ENCODE measurements at places on chromosomes 13 and 19.

DNA sequence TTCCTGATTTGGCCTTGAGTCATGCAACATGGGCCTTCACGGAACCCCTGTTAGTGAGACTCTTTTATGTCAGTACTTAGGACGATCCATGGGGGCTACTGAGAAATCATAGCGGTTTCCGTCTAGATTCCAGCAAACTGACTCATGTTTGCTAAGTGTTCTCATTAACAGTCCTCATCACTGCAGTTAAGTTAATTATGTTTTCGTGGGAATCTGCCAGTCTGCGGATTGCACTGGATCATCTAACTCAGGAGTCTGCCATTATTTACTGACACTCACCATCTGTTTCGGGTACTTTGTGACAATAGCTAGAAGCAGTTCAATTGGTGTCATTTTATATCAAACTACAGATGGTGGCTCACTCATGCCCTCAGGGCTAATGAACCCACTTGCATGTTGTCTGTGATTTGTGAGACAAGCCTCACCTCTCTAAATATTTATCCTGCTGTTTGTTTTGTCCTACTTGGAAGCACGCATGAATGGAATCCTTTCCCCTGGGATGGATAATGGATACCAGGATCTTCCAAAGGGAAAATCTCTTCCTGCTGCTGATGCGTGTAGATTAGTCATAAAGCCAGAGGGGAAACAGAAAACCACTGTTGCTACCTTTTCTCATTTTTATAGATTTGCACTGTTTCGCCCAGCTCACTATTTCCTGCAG, 61.8 kb downstream of the RAB20 start:
- DNase-seq = peak; percentile 71

- no peak for DNase-seq
These were observed 11.5 kb upstream of the TINCR start for GRCh38 chr19:5579286-5579685.

DNA sequence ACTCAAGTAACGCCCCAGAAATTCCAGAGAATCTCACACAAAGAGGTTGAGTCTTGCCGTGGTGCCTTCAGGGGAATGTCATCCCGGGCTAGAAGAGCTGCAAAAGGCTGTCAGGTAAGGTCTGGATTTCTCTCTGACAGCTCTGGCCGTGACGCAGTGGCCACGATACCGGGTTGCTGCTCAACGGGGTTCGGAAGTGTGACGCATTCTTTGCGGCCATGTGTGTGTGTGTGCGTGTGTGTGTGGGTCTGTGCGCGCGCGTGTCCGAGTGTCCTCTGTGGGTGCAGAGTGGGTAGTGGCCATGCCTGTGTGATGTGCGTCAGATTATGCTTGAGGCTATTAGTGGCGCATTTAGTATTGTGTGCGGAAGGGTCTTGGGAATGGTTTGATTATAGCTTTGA, 306 bp downstream of the ZNF540 start:
- DNase-seq = peak; percentile 61

GRCh38 chr13:52837850-52838249, 10.6 kb downstream of the PCDH8 start:
- DNase-seq = no peak

DNA sequence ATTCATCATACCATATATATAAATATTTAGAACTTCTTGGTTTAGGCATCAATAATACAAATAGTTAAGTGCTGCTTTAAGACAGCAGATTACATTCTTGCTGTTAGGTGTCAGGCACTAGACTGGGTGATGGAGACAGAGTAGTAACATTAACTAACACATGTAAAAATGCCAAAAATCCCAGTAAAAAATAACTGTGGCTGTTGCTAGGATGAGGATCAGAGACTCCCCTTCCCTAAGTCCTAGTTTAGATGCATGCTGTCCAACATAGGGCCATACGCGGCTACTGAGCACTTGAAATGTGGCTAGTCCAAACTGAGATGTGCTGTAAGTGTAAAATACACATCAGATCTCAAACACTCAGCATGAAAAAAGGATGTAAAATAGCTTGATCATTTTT, 94.7 kb downstream of the CDADC1 start:
- no peak for DNase-seq

- no peak for DNase-seq
These were observed 90.1 kb upstream of the ABCC4 start for GRCh38 chr13:95391362-95391761.

DNA sequence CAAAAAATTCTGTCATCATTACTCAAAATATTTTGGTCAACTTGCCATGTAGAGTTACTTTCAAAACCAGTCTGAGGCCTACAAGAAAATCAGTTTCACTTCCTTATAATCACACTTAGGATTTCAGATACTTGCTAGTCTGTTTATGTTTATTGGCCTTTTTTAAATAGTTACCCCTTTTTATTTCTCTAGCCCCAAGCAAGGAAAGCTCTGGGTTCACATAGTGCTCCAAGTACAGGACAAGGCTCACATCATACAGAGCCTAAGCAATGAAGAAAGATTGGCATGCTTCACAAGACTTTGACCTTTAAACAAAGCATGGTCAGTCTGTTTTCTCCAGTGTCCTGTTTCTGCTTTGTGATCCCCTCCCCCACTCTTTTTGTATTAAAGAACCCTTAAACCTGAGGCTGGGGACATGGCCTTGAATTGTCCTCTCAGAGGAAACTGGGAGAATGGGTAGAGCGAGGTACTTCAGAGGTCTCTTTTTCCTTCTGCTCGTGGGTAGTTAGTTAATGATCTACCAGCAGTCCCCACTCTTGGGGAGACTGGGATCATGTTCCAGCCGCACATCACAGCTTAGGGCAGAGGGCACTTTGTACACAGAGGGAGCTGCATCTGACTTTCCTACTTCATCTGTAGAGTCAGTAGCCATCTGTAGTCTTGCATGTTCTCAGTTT, 30.7 kb downstream of the CEACAM1 start:
- DNase-seq = no peak

GRCh38 chr13:34416971-34417380, 525.1 kb upstream of the NBEA start:
- peak; percentile 65 for DNase-seq

DNA sequence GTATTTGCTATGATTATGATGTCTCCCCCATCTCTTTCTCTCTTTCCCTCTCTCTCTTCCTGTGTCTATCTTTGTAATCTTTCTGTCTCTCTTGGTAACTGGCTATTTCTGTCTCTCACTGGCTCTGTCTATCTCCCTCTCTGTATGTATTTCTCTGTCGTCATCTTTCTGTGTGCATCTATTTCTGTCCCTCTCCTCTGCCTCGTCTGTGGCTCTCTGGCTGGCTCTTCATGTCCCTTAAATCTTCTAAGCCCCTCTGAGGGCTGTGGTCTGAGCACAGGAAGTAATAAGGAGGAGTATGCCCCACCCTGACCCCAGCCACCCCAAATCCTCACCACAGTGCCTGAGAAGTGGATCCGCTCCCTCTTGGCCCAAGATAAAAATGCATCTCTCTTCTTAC, 104.4 kb downstream of the DNAJC15 start:
- DNase-seq = no peak

DNA sequence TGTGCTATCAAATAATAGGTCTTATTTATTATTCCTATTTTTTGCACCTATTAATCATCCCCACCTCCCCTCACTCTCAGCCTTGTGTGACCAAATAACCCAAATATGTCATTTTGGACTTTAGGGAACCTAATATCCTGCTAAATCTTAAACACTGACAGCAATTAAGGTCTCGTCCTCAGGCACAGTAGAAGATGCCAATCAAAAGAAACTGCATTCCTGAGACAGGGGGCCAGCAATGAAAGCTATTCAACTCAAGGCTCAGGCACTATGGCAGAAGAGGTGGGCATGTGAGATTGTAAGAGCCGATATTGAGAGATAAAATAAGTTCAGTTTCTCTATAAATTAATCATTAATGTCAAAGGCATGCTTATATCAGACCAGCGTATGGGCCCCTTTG, 1437.7 kb upstream of the PCDH9 start:
- DNase-seq = no peak

DNA sequence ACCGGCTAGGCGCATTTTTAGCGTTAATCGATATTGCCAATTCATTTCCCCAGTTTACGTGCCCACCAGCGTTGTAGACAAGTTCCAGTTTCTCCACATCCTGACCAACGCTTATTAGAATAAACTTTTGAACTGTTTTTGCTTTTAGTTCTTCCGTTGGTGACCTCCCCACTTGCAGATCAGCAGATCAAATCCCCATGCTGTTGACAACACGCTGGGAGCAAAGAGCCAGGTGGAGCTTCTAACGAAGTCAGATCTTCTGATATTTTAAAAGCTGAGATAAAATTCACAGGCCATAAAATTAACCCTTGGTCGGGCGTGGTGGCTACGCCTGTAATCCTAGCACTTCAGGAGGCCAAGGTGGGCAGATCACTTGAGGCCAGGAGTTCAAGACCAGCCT, 21.2 kb downstream of the RCN3 start:
- DNase-seq = no peak

DNA sequence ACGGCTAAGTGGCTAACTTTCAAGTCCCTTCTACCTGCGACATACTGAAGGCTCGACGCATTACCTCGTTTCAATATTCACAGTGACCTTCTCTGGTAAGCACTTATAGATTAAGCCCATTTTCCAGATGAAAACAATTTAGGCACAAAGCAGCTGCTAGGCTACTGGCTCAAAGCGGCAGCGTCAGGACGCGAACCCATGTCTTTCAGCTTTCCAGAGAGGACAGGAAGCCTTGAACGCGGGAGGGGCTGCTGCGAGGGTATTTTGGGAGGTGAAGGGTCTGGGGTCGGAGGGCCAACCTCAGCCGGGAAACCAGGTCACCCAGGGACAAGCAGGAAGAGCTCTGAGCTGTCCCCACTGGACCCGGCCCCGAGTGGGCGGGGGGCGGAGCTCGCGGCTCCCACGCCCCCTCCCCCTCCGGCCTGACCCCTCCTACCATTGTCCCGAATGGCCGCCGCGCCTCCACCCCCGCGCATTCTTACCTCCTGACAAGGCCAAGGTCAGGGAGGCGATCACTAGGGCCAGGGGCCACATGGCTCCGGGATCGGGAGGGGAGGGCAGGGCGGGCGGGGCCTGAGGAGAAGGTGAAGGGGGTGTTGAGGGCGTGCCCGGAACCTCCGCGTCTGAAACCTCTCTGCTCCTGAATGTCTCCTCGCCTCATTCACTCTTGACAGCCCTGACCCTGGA, at the start of gene KLK13:
Gene KLK13 (minus strand): TSS at position 559 of the 687 bp plus-strand sequence. CDS start 25 bp downstream, at position 534.
- peak; percentile 31 for DNase-seq

DNA sequence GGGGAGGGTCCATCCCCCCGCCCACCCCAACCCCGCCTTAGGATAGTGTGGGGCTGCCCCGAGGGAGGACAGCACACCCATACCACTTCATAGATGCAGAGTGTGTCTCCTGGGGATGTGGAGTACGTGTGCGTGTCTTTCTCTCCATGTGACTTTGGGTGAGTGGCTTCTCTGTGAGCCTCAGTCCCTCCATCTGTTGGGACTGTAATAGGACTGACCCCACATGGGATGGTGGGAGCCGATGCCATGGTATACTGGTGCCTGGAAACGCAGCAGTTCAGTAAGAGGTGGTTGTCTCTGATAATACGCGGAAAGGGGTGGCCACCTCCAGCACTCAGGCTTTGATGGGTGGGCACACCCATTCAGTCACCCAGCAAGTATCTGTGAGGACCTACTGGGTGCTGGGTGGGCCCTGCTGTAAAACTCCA, 816 bp upstream of the PRKD2 start:
- no peak for DNase-seq

- no peak for DNase-seq
These were observed 245.0 kb downstream of the ABCC4 start for GRCh38 chr13:95056266-95056665.

- DNase-seq = no peak
These were observed 126.3 kb downstream of the KCTD12 start for GRCh38 chr13:76759877-76760276.

DNA sequence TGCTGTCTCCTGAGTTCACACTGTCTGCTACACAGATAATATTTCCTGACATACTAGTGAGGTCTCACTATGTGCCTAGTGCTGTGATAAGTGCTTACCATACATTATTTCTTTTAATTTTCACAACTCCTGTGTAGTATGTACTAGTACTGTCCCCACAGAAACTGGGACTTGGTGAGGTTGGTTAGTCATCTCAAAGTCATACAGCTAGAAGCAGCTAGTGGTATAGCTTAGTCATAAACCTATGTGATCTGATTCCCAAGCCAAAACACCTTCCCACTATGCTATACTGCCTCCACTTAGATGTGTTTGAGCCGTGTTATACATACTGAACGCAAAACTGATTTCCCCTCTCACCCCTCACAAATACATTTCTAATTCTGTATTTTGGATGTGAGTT, 10.5 kb downstream of the MTMR6 start:
- DNase-seq = no peak

GRCh38 chr13:26445092-26445491, 112.4 kb upstream of the WASF3 start:
- no peak for DNase-seq

DNA sequence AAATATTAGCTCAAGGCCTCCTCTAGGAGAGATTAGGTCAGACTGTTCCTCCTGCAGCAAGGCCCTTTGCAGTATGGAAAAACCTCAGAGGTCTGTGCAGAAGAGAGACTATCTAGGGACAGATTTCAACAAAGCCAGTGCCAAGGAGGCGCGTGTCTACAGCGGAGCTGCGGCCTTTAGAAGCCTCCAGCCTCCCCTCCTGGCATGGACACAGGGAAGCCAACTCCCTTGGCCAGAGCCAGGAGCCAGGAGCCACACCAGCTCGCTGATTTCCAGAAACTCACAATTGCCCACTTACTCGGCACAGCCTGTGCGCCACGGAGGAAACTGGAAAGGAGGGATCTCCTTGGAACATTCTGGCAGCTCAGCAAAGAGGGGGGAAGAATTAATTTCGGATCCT, 63.4 kb downstream of the INSR start:
- peak; percentile 13 for DNase-seq

DNA sequence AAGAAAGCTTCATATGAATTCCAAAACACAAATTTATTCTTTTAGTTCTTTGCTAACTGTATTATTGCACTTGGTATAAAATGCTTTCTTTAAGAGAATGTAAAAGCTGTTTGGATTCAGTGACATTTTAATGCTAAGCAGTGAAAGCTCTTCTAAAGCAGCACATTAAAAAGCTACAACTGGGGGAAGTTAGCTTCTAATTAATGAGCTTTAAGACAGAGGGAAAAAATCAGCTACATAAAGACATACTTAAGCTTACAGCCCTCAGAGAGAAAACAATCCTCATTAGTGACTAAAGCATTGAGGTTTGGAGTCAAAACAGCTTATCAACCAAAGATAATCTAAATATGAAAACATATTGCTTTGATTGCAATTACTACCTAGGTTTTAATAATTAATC, 1222.2 kb upstream of the SPRY2 start:
- DNase-seq = no peak
